ENCODE measurements at places on chromosomes 12 and 14.

DNA sequence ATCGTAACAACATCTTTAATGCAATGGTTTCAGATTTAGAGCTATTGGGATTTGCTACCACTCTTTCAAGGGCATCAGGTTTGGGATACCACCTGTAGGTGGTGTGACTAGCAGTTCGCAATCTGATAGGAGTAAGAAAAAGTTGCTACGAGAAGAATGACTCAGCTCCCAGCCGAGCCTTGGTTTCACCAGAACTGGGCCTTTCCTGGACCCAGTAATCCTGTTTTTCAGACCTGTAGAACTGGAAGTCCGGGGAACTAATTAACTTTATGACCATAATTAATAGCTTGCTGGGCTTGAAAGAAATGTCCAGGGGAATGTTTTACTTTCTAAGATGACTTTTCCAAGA, 770 bp downstream of the ABHD4 start:
- peak; percentile 29 for DNase-seq

GRCh38 chr12:1630827-1631591, 2.0 kb downstream of the WNT5B start:
- no peak for DNase-seq

GRCh38 chr12:106308121-106308520, 5.6 kb downstream of the TCP11L2 start:
- no peak for DNase-seq

DNA sequence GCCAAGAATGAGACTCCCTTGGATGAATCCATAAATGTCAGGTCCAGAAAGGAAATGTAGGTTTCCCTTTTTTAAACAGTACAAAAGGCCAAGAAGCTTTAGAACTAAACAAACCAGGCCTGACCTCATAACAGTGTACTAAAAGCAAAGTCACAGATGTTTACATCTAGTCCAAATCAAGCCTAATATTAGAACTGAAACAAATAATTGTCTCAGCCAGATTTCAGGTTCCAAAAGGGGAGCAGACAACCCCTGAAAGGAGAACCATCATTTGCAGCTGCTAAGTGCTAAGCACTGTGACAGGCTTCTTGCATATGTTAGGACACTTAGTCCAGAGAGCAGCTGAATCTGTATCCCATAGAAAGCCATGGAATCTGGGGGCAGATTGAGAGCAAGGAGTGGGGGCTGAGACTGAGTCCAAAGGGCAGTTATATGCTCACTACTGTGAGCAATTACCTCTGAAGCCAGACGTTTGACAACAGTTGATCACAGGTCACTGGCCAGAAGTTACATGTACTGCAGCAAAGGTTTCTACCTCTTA, 90.1 kb downstream of the STXBP6 start:
- no peak for DNase-seq

- DNase-seq, result peak; percentile 33
These were observed 1.8 kb downstream of the HNRNPC start for GRCh38 chr14:21267431-21267845.

DNA sequence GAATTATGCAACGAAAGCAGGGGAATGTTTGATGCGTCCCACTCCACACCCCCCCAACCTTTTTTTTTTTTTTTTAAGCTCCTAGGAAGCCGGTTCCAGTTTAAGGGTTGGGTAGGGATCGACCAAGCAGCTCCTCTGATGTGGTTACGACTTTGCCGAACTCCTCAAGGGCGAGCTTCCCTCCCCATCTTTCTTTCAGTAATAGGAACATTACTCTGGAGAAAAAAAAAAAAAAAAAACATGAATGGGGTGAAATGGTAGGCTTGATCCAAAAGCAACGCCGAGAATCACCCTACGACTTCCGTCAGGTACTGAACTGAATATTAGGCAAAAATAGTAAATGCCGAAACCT, 9.6 kb downstream of the BMP4 start:
- DNase-seq, result no peak

GRCh38 chr12:45974171-45974719, 16.1 kb downstream of the SCAF11 start:
- no peak for DNase-seq

- DNase-seq, result no peak
These were observed 173.0 kb downstream of the ADGRD1 start for GRCh38 chr12:131126662-131127173.

DNA sequence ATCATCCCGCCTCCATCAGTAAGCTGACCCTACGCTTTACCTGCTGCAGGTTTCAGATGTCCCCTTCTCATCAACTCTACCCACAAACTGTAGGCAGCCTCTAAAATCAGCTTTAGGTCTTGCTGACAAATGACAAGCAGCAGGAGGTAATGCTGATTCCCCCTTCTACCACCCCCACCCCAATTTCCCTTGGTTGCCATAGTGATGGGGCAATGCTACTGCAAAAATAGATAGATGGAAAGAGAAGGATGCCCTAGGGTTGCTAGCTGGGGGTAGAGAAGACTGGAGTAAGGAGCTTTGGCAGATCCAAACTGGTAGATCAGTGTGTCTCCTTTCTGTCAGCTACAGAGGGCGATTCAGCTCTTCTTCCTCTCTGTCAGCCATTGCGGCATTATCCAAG, 19.8 kb upstream of the PDE1B start:
- no peak for DNase-seq
